Activated CD8-positive, alpha-beta T cell treated with anti-CD3 and anti-CD28 coated beads for 36 hours (primary cell): ENCODE measurements at places on chromosomes 7 and 10. TPM values are rescaled to one million over a fixed set of nuclear protein-coding genes. Genes with fewer than 3 reads are reported as not detected.

DNA sequence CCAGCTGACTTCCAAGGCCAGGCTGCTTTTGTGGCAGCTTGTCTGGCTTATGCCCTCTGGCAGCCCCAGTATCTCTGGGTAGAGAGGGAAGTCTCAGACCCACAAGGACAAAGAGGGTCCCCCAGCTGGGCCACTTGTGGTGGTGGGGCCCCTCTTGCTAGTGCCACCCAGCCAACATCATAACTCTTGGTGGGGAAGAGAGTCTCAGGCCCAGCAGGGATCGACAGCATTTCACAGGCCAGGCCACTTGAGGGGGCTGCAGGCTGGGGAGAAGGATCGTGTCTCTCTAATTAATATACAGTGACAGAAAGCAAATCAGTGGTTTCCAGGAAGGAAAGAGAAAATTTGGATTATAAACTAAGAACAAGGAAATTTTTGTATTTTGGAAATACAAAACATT lies 76.0 kb downstream of the TYW1B start:
- H3K27me3 ChIP-seq, result no peaks in the 10 kb centered on the region
- no peak for DNase-seq
- H3K36me3 ChIP-seq, result peaks cover 12% of the 10 kb centered on the region
- H3K4me1 ChIP-seq, result no peaks in the 10 kb centered on the region
- no peak overlapping the region for H3K27ac ChIP-seq

DNA sequence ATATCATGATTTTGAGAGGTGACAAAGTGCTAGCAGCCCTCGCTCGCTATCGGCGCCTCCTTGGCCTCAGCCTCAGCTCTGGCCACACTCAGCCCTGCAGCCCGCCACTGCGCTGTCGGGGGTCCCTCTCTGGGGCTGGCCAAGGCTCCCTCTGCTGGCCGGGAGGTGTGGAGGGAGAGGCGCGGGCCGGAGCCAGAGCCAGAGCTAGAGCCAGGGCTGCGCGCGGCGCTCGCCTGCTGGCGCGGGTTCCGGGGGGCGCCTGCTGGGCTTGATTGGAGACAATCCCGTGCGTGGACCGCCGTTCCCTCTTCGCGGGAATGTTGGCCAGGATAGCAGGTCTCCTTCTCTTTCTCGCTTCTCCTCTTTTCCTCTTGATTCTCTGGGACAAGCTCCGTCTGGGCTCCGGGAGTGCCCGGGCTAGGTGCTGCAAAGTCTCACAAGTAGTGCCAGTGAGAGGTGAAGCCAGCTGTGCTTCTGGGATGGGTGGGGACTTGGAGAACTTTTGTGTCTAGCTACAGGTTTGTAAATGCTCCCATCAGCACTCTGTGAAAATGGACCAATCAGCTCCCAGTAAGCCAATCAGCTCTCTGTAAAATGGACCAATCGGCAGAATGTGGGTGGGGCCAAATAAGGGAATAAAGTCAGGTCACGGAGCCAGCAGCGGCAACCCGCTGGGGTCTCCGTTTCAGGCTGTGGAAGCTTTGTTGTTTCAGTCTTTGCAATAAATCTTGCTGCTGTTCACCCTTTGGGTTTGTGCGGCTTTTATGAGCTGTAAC lies 43.4 kb upstream of the ELMO1 start:
- no peak overlapping the region for H3K27ac ChIP-seq
- no peaks in the 10 kb centered on the region for H3K27me3 ChIP-seq
- no peak for DNase-seq

- no peaks in the 10 kb centered on the region for H3K36me3 ChIP-seq
- H3K27me3 ChIP-seq, result no peaks in the 10 kb centered on the region
- H3K4me3 ChIP-seq, result no peak overlapping the region
- H3K27ac ChIP-seq, result no peak overlapping the region
- no peaks in the 10 kb centered on the region for H3K4me1 ChIP-seq
These were observed 33.8 kb upstream of the SEMA3D start for GRCh38 chr7:85220651-85221050.

GIMAP1 gene
- total RNA-seq, result 9.3 TPM

NYAP1 gene
- total RNA-seq, result 0.32 TPM

MGAM2 gene
- not detected for total RNA-seq

OR2A12 gene
- not detected for total RNA-seq
